ENCODE measurements at places on chromosomes 13 and 19.
A peak's percentile ranks its signal among the peaks of the same experiment; 100 is the strongest.

- peak; percentile 56 for DNase-seq
These were observed 11.0 kb downstream of the PRKCG start for GRCh38 chr19:53892981-53893325.

GRCh38 chr13:41811588-41812021 is 149.3 kb downstream of the VWA8 start:
- DNase-seq = no peak

DNA sequence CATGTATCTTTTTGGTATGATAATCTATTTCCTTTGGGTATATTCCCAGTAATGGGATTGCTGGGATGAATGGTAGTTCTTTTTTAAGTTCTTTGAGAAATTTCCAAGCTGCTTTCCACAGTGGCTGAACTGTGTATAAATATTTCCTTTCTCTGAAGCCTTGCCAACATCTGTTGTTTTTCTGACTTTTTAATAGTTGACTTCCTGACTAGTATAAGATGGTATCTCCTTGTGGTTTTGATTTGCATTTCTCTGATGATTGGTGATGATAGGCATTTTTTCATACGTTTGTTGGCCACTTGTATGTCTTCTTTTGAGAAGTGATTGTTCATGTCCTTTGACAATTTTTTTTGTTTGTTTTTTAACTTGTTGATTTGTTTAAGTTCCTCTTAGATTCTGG is 61.6 kb upstream of the PCDH17 start:
- no peak for DNase-seq

GRCh38 chr19:17751103-17751911 is at the start of gene FCHO1:
Gene FCHO1 (plus strand): TSS chr19:17751477. CDS start chr19:17755165, 3,688 bp downstream.
- DNase-seq = no peak

DNA sequence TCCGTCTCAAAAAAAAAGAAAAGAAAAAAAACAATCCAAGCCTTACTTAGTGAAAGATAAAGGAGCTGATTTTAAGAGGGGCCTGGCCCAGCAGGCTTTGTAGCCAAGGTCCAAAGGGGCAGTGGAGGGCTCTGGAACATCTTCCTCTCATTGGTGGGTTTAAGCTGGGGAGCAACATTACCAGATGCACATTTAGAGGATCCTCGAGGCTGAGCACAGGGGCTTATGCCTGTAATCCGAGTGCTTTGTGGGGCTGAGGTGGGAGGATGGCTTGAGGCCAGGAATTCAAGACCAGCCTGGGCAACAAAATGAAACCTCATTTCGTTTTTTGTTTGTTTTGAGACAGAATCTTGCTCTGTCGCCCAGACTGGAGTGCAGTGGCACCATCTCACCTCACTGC is 8.0 kb upstream of the TMEM160 start:
- no peak for DNase-seq

DNA sequence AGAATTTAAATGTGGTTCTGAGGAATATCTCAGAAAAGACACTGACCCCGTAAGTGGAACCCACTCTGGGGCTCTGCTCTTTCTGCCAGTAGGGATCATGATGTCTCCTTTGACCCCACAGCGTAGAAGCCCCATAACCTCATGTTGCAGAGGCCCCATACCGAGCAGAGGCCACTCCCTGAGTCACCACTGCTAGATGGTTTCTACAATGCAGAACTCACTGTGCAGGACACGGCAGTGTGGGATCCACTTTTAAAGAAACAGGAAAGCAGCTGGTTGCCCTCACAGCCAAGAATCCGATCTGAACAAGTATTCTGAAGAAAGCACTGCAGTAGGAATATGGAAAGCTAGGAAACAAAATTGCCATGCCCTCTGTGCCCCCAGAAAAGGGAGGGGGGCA is 4.2 kb downstream of the SLC7A1 start:
- no peak for DNase-seq

DNA sequence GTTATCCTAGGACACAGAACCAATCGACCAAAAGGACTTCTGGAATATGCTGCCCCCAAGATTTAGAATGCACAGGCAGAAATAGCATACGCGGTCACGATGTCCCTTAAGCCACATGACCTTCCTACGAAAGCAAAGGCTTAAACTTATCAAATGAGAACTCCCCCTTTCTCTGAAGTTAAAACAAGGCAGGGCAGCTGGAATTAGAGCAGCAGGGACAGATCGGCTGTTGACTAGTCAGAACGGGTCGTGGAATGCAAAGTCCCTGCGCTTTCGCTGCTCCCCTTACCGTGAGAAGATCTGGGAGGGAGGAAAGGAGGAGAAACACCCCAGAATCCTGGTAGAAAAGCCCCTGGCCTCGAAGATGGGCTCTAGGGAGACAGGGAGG is 799 bp upstream of the USPL1 start:
- peak; percentile 14 for DNase-seq

- no peak for DNase-seq
These were observed 41.4 kb downstream of the UQCRFS1 start for GRCh38 chr19:29171525-29171924.

DNA sequence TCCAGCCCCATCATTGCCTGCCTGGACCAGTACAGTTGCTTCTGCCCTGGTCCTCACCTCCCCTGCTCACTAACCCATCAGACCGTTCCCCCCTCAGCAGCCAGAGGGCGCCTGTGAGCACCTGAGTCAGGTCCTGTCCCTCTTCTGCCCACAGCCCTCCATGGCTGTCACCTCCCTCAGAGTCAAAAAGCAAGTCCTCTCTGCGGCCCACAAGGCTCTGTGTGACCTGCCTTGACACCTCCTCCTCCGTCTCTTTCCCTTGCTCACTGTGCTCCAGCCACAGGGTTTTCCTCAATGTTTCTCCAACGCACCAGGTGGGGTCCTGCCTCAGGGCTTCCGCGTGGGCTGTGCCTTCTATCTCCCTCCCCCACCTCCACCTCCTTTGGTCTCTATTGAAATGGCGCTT is 29.4 kb upstream of the PTPRS start:
- DNase-seq = no peak

GRCh38 chr13:24076109-24076508 is 84.4 kb upstream of the SPATA13 start:
- no peak for DNase-seq

- no peak for DNase-seq
These were observed 135.1 kb downstream of the DNAJC15 start for GRCh38 chr13:43158516-43158915.

DNA sequence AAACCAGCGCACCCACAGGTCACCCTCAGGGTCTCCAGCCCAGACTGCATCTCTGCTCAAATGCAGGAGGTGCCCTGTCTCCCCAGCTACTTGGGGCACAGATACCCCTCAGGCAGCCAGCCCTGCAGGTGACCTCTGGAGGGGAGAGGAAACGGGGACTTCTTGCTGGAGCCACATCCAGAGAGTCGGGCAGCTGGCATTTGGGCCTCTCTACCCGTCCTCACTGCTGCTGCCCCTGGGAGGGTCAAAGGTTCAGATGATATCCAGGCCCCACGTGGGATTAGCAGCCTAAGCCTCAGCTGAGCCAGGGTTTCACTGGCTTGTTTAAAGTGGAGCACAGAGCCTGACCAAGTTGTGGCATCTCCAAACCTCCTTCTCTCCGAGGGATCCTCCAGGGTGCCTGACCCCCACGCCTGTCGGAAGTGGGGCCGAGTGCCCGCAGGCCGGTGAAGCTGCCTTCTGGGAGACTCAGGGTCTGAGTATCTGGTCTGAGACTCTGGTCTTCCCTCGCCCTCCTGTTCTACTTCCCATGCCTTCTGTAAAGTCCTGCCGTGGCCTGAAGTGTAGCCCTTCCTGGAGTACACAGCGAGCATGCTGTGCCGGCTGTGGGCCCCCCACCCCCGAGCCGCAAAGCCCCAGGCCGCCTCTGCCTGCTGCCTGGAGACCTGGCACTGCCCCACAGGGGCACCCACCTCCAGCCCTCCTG is 2.1 kb downstream of the RASA3 start:
- no peak for DNase-seq

- DNase-seq = peak; percentile 88
These were observed at the start of gene PDX1 for GRCh38 chr13:27919934-27920676. Gene PDX1 (plus strand): TSS chr13:27920000. CDS start chr13:27920139, 139 bp downstream.

- no peak for DNase-seq
These were observed 62.2 kb downstream of the RASA3 start for GRCh38 chr13:114070098-114070799.

GRCh38 chr19:45059258-45059965 is 16.9 kb downstream of the ZNF296 start:
- peak; percentile 77 for DNase-seq

- no peak for DNase-seq
These were observed 7.8 kb downstream of the CPB2 start for GRCh38 chr13:46097015-46097414.

DNA sequence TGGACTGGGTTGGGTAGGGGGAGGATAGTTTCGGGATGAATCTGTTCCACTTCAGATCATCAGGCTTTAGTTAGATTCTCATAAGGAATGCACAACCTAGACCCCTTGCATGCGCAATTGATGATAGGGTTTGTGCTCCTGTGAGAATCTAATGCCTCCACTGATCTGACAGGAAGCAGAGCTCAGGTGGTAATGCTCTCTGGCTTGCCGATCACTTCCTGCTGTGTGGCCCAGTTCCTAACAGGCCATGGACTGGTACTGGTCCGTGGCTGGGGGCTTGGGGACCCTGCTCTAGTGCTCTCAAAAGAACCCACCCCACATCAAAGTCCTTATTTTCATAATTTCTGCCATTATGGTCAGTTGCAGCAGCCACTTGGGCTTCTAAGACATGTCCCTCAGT is 30.1 kb downstream of the DNAJC3 start:
- DNase-seq = no peak

DNA sequence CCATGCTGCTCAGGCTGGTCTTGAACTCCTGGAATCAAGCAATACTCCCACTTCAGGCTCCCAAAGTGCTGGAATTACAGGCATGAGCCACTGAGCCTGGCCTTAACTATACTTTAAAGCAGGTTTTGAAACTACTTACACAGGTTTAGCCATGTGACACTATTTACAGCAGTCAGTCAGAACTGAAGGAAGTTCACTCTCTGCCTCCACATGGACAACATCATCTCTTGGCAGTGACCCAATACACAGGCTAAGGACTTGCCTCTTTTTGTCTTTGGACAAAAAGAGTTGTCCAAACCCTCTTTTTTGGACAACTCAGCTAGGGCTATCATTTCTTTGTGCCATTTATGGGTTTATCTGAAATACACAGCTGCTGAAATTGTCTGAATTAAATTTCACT is 89.0 kb upstream of the CLDN10 start:
- no peak for DNase-seq

DNA sequence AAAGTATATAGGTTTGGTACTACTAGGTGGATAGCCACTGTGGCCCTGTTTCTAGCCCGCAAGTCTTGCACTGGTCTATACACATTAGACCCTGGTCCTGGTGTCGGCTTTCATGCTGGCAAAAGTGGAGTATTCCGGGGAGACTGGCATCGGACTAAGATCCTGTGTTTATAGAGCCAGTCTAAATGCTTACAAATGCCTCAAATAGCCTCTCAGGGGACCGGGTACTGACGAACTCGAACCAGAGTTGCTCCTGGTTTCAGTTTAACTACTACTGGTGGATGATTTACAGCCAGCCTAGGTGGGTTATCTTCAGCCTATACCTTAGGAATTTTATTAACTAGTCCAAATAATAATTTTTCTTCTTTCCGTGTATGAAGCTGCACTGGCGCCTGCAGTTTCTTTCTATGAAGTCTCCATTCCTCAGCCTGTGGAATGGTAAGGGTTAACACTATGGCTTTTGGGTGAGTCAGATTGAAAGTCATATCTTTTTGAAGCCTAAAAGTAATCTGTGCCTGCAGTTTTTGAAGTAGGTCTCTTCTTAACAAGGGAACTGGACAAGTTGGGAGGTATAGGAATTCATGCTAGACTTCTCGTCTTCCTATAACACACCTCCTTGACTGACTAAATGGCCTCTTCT is 51.3 kb downstream of the OR10H4 start:
- no peak for DNase-seq

DNA sequence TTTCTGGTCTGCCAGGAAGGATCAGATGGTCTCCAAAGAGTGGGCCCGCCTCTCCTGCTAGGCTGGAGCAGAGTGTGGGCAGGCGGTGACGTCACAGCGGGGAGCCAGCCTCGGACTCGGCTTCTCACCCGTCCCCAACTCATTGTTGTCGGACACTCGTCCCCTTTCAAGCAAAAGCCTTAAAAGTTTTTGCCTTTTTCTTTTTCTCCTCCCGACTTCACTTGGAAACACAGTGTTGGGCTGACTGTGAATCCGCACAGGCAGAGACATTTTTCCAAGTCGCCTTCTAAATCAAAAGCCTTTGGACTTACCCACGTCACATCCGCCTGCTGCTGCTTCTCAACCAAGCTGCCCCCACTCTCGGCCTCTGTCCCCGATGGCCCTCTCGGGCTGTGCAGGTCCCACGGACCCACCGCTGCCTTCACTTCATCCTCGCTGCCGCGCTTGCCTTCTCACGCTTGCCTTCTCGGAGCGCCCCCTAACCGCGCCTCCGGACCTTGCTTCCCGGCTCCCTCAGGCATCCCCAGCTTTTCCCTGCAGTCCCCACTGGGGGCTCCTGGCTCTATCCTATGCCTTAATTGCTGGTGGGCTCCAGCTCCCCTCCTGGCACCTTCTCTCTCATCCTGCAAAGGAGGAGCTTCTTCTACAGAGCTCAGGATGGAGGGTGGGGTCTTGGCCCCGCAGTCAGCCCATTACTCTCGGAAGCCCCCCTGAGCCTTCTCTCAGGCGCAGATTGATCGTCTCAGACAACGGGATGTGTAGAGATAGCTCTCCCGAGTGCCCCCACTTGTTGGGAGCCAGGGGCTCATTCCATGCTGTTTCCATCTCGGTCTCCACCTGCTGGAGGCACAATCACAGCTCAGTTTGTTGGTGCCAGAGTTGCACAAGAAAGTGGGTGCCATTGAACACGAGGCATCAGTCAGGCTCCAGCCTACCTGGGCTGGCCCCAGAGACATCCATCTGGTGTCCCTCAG is 3.9 kb upstream of the ZNF135 start:
- peak; percentile 91 for DNase-seq

GRCh38 chr13:50798923-50799322 is 44.6 kb downstream of the DLEU7 start:
- no peak for DNase-seq

- DNase-seq = no peak
These were observed 84.8 kb downstream of the SIPA1L3 start for GRCh38 chr19:37991841-37992248.

DNA sequence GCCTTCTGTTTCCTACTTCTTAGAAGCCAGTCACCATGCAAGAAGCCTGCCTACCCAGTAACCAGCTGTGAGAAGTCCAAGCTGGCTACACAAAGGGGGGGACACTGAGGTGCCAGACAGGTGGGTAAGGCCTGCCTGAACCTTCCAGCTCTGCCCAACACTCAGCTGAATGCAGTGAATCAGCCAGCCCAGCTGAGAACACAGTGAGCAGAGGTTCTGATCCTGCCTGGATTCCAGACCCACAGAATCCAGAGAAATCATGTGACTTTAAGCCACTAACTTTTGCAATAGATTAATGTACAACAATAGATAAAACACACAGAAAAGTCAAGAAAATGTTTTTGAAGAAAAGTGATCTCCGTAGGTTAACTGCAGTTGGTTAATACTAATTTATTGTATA is 151.7 kb downstream of the EFNB2 start:
- DNase-seq = no peak

- no peak for DNase-seq
These were observed 608 bp downstream of the CD70 start for GRCh38 chr19:6590258-6590826.
